Renal cortex interstitium (tissue), 15 donors: ENCODE measurements at places on chromosomes 3 and 15. TPM values are rescaled to one million over a fixed set of nuclear protein-coding genes. Genes with fewer than 3 reads are reported as not detected.

DNA sequence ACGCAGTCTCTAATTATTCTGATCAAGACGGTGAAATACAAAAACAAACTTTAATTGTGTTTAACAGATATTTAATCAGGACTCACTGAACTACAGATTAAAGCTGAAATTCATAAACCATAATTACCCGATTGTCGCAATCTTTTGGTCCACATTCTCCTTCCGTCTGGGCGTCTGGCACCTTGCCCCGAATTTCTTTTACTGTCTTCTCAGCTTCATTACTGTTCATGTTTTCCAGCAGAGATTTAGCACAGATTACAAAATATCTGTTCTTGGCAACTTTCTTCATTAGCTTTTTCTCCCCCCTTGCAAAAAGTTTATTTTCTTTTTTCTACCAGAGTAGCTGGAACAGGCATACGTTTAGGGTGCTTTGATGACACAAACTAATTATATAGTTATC lies 271.4 kb downstream of the TIGIT start:
- DNase-seq, result no peak

- DNase-seq, result no peak
Observed at GRCh38 chr15:39907216-39907615, 12.8 kb downstream of the GPR176 start.

- no peak for DNase-seq
Observed at GRCh38 chr3:60056404-60056803, 1006.6 kb upstream of the CFAP20DC start.

- no peak for DNase-seq
Observed at GRCh38 chr15:63362885-63363284, 18.8 kb downstream of the CA12 start.

SH2D7 gene
- 0.65 TPM for polyA plus RNA-seq

DNA sequence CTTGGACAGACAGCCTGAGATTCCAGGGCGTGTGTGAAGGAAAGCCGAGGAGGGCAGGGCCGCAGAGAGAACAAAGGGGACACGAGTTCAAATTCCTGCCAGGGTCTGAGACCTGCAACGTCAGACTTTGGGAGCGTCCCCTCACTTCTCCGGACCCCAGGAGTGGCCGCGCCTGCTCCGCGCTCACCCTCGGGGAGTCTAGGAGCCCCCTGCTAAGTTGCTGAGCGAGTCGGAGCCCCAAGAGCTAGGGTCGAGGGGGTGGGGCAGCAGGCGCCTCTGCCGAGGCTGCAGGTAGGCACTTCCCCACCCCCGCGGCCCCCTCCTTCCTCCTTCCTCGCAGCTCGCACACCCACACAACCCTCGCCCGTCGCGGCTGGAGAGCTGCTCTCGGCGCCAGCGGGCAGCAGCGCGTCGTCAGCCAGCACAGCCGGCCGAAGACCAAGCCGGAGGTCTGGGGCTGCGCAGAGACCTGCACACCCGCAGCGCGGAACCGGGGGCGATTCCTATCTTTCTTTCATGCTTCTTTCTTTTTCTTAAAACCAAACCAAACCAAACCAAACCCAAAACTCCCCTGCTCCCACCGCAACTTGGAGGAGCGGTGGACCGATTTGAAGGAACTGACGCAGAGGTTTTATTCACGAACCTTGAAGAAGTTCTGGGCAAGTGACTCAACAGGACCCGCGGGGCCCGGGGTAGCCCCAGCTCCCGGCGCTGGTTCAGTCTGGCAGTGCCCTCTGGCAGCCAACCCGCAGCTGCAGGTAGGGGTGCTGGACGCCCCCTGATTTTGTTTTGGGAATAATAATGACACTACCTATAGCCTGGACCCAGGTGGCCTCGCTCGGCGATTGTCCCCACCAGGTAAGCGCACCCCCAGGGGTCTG lies at the start of gene ANKRD34C:
ANKRD34C (plus strand) TSS at position 352 of the 881 bp plus-strand sequence. CDS start 10,563 bp downstream, outside the sequence.
- DNase-seq, result no peak

- DNase-seq, result no peak
Observed at GRCh38 chr3:32309654-32310242, 71.3 kb downstream of the CMTM8 start.
